ENCODE measurements at places on chromosomes 3 and 15.

GRCh38 chr3:46006238-46007032 lies 10.8 kb upstream of the FYCO1 start:
- no peak for DNase-seq

GRCh38 chr3:151328298-151328995 lies 902 bp downstream of the P2RY13 start:
- peak; percentile 42 for DNase-seq

- no peak for DNase-seq
Observed at GRCh38 chr3:48069339-48069738, 53.1 kb upstream of the MAP4 start.

DNA sequence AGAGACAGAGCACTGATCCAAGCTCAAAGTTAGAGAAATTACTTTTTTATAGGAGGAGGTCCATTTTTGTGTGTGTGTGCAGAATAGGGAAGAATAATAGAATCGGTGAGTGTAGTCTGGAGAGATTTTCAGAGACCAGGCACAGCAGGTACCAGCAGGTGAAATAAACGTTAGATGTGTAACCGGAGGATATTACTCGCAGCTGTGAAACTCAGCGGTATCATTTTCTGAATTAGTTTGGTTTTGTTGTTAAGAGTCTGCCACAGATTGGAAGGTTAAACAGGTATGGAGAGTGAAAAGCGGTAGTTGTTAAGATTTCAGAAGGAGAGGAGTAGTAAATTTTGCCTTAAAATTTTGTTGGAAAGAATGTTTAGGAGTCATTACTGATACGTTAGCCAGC lies 69.9 kb downstream of the RGMA start:
- no peak for DNase-seq

- no peak for DNase-seq
Observed at GRCh38 chr3:18558507-18558906, 133.4 kb upstream of the SATB1 start.

- DNase-seq = no peak
Observed at GRCh38 chr3:77025471-77025870, 14.4 kb upstream of the ROBO2 start.

GRCh38 chr15:32683906-32684584 lies 33.8 kb upstream of the GREM1 start:
- DNase-seq = no peak
